Karpas-422 (cell line): ENCODE measurements at places on chromosomes 6 and 20.

- peak; percentile 95 for DNase-seq
Measured at GRCh38 chr20:44576297-44576696, 6.1 kb upstream of the PKIG start.

DNA sequence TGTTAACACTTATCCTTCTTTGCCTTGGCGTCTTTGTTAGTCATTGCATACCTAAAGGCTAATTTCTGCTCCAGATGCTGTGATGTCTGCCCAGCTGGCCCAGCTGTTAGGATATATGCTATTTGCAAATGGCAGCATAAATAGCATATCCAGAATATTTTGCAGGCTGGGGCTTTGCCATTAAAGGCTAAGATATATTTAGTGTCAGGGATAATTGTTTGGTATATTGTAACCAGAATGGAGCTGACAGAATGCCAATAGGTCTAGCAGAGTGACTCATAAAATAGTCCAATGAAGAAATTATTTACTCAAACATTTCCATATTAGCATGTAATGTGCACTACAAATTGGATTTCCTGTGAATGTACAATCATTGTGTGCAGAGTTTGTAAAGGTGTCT is 584.1 kb upstream of the FLRT3 start:
- no peak for DNase-seq

GRCh38 chr6:28732052-28732451 is 191.7 kb downstream of the TRIM27 start:
- DNase-seq: no peak

DNA sequence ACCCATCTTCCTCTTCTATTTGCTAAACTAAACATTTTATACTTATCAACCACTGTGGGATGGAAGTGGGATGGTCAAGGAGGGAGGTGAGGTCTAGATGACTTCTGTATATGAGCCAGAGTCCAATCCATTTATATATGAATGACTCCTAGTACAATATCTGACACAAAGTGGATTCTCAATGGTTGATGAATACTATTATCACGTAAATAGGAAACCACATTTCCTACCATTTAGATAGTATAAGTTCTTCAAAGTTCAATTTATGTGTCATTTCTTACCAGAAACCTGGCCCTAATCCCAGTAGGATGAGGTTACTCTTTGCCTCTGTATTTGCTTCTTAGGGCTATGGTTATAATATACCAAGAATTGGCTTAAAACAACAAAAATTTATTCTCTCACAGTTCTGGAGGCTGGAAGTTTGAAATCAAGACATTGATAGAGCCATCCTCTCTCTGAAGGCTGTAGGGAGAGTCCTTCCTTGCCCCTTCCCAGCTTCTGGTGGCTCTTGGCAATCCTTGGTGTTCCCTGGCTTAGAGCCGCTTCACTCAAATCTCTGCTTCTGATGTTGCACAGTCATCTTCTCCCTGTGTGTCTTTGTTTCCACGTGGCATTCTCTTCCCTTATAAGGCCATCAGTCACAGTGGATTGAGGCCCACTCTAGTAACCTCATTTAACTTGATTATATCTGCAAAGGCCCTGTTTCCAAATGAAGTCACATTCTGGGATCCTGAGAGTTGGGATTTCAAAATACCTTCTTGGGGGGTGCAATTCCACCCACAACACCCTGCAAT is 41.0 kb upstream of the RAB23 start:
- no peak for DNase-seq

GRCh38 chr20:51687108-51687507 is 81.1 kb downstream of the ATP9A start:
- no peak for DNase-seq

- no peak for DNase-seq
Measured at GRCh38 chr6:69894578-69895347, 28.4 kb downstream of the COL19A1 start.

DNA sequence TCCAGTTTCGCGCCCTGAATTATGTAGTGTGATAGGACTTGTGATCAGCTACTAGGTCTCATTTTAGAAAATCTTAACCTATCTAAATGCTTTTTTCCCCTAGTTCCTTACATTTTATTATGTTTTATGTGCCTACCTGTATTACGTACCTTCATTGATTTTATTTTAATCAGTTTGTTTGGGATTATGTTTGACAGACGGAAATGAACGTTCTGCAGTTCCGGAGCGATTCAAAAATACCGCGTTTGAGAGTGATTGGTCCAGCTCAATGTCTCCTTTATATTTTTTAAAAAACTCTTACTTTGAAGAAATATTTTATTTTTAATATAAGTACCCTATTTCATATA is 114.3 kb upstream of the BTN3A2 start:
- no peak for DNase-seq

DNA sequence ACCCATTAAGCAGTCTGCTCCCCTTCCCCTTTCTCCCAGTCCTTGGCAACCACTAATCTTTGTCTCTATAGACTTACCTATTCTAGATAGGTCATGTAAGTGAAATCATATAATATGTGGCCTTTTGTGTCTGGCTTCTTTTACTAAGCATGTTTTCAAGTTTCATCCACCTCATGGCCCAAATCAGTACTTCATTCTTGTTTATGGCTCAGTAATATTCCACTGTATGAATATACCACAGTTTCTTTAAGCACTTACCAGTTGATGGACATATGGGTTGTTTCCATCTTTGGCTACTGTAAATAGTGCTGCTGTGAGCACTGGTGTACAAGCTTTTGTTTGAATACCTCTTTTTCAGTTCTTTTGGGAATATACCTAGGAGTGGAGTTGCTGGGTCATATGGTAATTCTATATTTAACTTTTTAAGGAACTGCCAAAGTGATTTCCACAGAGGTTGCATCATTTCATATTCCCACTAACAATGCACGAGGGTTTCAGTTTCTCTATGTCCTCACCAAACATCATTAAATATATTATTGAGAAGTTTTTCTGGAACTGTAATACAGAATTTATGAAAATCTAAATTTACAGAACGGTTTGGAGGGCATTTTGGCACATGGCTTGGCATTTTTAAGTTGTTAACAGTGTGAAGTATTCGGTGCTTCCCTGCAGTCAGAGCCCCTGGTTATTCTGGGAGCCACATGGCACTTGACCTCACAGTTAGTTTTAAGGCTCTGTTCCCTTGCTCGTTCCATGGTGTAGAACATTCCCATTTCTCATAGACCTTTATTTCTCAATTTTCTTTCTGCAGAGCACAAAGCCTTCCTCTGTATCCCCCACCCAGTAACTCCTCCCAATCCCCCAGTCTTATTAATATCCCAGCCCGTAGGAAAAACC is 27.0 kb upstream of the DTNBP1 start:
- DNase-seq: no peak
